CD8-positive, alpha-beta memory T cell (primary cell): ENCODE measurements at places on chromosomes 3 and 15. TPM values are rescaled to one million over a fixed set of nuclear protein-coding genes. Genes with fewer than 3 reads are reported as not detected.

GRCh38 chr15:55257012-55257670 lies 32.5 kb downstream of the RAB27A start:
- no peak for DNase-seq
- H3K27me3 ChIP-seq: no peaks in the 10 kb centered on the region
- no peak overlapping the region for H3K27ac ChIP-seq
- H3K4me3 ChIP-seq: no peak overlapping the region
- no peaks in the 10 kb centered on the region for H3K36me3 ChIP-seq
- H3K4me1 ChIP-seq: peaks cover 43% of the 10 kb centered on the region

GRCh38 chr3:29240248-29240647 lies 40.6 kb upstream of the RBMS3 start:
- H3K27me3 ChIP-seq: no peaks in the 10 kb centered on the region
- H3K4me1 ChIP-seq: no peaks in the 10 kb centered on the region
- H3K36me3 ChIP-seq: no peaks in the 10 kb centered on the region
- DNase-seq: no peak
- no peak overlapping the region for H3K4me3 ChIP-seq

Gene GPR87
- total RNA-seq: 1.2 TPM

Gene ANKRD34C
- not detected for total RNA-seq

DNA sequence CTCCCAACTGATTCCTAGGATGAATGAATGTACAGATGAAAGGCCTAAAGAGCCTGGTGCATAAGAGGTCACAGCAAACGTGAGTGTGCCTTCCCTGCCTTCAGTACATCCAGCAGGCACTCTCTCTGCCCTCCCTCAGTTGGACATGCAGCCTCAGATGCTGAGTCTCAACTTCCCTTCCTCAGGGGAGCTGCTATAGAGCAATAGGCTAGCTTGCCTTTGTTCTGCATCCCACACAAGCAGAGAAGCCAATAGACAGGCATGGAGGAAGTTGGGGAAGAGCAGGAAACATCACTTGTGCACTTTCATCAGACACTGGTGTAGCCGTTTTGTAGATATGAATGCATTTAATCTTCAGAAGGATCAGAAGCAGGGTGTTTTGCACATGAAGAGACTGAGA lies 147.5 kb upstream of the THBS1 start:
- H3K4me1 ChIP-seq: no peaks in the 10 kb centered on the region
- DNase-seq: no peak
- H3K36me3 ChIP-seq: no peaks in the 10 kb centered on the region
- no peaks in the 10 kb centered on the region for H3K27me3 ChIP-seq

Gene GOLGA8O
- total RNA-seq: not detected

- peaks cover 20% of the 10 kb centered on the region for H3K4me1 ChIP-seq
- H3K27ac ChIP-seq: peak overlapping the region; percentile 9
- no peaks in the 10 kb centered on the region for H3K27me3 ChIP-seq
- DNase-seq: peak; percentile 41
Observed at GRCh38 chr3:97910931-97911351, 61.3 kb downstream of the RIOX2 start.

DNA sequence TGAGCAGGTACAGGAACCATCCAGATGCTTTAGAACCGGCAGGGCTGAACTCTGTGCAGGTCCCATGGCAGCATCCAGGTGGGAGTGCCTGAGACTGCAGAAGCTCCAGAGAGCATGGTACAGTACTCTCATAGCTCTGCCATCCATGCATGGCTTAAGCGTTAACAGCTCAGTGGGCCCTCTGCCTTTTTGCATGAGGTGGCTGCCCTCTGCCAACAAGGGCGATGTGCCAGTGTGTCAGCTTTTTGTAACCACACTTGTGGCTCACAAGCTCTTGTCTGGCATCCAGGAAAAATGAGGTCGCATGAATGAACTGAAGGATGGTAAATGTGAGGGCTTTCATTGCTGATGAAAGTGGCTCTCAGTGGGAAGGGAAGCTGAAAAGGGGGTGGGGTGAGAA lies 950.1 kb downstream of the DIPK2A start:
- H3K4me3 ChIP-seq: no peak overlapping the region
- H3K27me3 ChIP-seq: no peaks in the 10 kb centered on the region
- H3K27ac ChIP-seq: no peak overlapping the region
- no peaks in the 10 kb centered on the region for H3K36me3 ChIP-seq
- H3K4me1 ChIP-seq: no peaks in the 10 kb centered on the region
- DNase-seq: no peak

DNA sequence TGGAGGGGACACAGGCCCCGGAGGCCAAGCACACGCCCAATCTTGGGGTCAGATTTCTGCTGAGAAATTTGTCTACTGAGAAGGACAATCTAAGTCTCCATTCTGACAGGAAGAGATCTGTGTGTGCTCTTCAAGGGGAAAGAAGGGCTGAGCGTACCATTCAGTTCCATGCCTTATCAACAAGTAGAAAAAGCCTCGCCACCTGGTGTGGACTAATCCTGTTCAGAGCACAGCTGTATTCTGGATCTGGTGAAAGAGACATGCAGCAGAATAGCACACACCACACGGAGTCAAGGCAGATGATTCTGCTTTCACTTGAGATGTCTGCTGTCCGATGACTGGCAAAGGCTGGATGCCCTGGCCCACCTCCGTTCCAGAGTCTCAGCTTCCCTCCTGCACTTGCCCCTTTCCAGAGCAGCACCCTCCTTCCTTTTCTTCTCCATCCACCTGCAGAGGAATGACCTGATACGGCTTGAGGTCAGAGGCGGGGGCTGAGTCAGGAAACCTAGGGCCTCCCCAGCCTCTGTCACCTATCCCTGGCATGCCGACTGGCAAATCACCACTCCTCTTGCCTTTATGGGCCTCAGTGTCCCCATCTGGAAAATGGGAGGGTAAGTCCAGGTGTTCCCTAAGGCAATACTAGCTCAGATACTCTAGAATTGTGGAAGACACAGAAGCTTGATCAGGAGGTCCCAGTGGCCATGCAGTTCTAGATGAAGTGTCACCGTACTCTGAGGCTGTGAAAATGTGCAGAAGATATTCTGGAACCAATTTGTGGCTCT lies 36.9 kb upstream of the CTSH start:
- no peaks in the 10 kb centered on the region for H3K4me1 ChIP-seq
- H3K27me3 ChIP-seq: no peaks in the 10 kb centered on the region
- no peak overlapping the region for H3K27ac ChIP-seq
- DNase-seq: no peak

- no peak overlapping the region for H3K27ac ChIP-seq
- H3K4me3 ChIP-seq: no peak overlapping the region
- H3K36me3 ChIP-seq: no peaks in the 10 kb centered on the region
- H3K4me1 ChIP-seq: peaks cover 5% of the 10 kb centered on the region
Observed at GRCh38 chr3:25910997-25911396, 121.1 kb downstream of the OXSM start.

DNA sequence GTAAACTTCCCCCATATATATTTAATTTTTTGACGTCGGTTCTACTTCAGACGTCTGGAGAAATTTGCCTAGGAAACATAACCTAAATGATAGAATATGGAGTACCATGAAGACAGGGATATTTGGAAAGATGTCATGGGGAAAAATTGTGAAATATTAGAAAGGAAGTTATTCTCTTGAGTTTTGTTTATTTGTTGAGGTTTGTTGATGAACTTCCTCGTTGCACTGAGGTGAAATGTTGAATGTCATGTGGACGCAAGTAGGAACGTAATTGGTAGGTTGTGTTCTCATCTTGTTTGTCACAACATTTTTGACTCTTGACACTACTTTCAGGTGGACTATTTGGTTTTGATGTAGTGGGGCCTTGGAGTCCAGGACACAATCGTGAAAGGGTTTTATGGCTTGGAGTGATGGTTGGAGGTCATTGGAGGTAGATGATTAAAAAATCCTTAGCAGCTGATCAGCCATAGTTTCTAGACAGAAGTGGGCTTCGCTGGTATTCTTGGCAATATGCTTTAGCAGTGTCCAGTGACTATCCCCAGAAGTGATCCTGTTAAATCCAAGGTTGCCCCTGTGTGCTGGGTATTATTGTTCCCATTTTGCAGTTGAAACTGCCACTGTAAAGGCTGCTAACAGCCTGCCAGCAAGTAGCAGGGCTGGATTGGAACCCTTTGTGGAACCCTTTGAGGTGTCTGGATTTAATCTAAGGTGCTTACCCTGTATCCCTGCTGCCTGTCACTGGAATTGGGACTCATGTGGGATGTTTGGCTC lies 1.5 kb downstream of the ABHD5 start:
- peaks cover 13% of the 10 kb centered on the region for H3K4me1 ChIP-seq
- peak overlapping the region; percentile 64 for H3K4me3 ChIP-seq
- no peaks in the 10 kb centered on the region for H3K27me3 ChIP-seq
- no peaks in the 10 kb centered on the region for H3K36me3 ChIP-seq

DNA sequence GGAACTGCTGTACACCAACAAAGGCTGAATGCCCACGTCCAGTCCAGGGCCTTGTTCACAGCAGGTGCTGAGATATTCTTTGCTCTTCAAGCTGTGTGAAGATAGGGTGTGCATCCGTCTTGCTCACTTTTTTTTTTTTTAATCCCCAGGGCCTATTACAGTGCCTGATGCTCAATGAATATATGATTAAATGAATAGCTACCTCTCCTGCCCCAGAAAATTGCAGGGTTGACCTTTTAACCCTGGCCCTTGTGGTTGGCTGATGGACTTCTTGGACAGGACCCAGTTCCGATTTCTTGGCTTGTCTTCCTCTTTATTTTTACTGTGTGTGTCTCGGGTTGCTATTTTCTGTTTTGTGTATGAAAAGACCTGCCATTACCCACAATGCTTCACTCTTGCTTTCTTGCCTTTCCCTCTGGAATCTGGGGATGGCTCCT lies 2.9 kb upstream of the FYTTD1 start:
- no peaks in the 10 kb centered on the region for H3K27me3 ChIP-seq
- H3K4me1 ChIP-seq: peaks cover 19% of the 10 kb centered on the region
- no peak overlapping the region for H3K4me3 ChIP-seq

- no peaks in the 10 kb centered on the region for H3K27me3 ChIP-seq
- H3K27ac ChIP-seq: no peak overlapping the region
- no peaks in the 10 kb centered on the region for H3K36me3 ChIP-seq
- H3K4me3 ChIP-seq: no peak overlapping the region
Observed at GRCh38 chr3:194280777-194281176, 70.4 kb downstream of the CPN2 start.

DNA sequence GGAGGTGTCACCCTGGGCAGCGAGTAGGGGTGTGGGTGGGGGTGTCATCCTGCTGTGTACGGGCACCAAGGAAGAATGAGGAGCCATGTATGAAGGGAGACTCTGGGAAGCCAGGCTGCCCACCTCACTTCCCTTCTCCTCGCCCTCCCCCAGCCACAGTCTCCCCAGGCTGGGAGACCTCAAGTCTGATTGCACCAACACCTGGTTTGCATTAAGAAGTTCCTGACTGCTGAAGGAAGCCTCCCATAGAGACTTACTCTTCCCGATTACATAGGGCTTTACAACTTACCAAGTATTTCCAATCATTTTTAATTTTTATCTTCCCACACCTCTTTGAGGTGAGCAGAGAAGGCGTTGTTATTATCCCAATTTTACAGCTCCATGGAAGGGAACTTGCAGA lies 29.5 kb upstream of the SMAD3 start:
- peaks cover 32% of the 10 kb centered on the region for H3K4me1 ChIP-seq
- H3K27ac ChIP-seq: no peak overlapping the region
- H3K4me3 ChIP-seq: no peak overlapping the region
- no peaks in the 10 kb centered on the region for H3K36me3 ChIP-seq

DNA sequence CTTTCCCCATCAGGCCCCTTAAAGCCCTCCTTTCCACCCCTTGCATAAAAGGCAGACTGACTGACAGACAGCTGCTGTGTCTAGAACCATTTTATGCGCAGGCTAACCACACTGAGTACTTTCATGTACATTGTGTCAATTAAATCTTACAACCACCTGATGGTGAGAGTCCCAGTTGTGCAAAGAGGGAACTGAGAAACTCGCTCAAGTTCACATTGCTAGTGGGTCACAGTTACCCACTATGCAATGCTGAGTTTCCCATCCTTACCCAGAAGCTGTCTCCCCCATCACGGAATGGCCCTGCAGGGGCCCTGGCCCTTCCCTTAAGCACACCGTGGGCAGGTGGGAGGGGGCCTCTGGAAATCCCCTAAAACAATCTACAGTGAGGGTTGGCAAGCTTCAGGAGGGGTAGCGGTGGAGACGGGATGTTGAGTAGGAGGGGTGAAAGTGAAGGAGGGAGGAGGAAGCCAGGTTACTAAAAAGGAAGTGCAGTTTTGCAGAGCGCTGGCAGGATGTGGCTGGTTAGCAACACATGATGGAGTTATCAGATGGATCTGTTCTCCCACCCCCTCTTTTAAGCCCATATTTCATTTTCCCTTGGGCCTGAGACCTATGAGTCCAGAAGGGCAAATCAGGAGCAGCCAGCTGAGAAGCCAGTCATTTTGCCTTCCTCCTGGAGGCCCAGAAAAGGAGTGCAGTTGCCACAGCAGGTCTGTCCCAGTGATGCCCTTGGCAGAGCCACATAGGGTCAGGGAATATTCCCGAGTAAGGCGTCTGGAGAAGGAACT lies 30.0 kb downstream of the STARD5 start:
- peak; percentile 87 for DNase-seq
- H3K27me3 ChIP-seq: no peaks in the 10 kb centered on the region
- H3K27ac ChIP-seq: peak overlapping the region; percentile 52
- peak overlapping the region; percentile 89 for H3K4me3 ChIP-seq

- DNase-seq: no peak
- H3K36me3 ChIP-seq: no peaks in the 10 kb centered on the region
- H3K27me3 ChIP-seq: no peaks in the 10 kb centered on the region
- H3K4me3 ChIP-seq: no peak overlapping the region
- no peak overlapping the region for H3K27ac ChIP-seq
Observed at GRCh38 chr3:127851899-127852298, 29.6 kb upstream of the MGLL start.

- H3K36me3 ChIP-seq: peaks cover 5% of the 10 kb centered on the region
- H3K27me3 ChIP-seq: no peaks in the 10 kb centered on the region
- no peak overlapping the region for H3K27ac ChIP-seq
- H3K4me1 ChIP-seq: no peaks in the 10 kb centered on the region
Observed at GRCh38 chr3:130960139-130960795, 66.4 kb downstream of the ASTE1 start.

Gene STAB1
- total RNA-seq: 9.7 TPM

- no peak overlapping the region for H3K27ac ChIP-seq
- no peak for DNase-seq
- H3K4me1 ChIP-seq: no peaks in the 10 kb centered on the region
Observed at GRCh38 chr3:160409812-160410610, 10.6 kb downstream of the SMC4 start.

GRCh38 chr3:67215690-67216089 lies 217.6 kb downstream of the KBTBD8 start:
- no peak for DNase-seq
- no peaks in the 10 kb centered on the region for H3K27me3 ChIP-seq
- H3K27ac ChIP-seq: no peak overlapping the region
- no peaks in the 10 kb centered on the region for H3K36me3 ChIP-seq
